ENCODE measurements at places on chromosomes 2 and 18. TPM values are rescaled to one million over a fixed set of nuclear protein-coding genes. Genes with fewer than 3 reads are reported as not detected.

GRCh38 chr2:23578964-23579671 is 194.1 kb downstream of the KLHL29 start:
- H3K36me3 ChIP-seq: no peaks in the 10 kb centered on the region
- no peak overlapping the region for H3K27ac ChIP-seq
- H3K27me3 ChIP-seq: no peaks in the 10 kb centered on the region

DNA sequence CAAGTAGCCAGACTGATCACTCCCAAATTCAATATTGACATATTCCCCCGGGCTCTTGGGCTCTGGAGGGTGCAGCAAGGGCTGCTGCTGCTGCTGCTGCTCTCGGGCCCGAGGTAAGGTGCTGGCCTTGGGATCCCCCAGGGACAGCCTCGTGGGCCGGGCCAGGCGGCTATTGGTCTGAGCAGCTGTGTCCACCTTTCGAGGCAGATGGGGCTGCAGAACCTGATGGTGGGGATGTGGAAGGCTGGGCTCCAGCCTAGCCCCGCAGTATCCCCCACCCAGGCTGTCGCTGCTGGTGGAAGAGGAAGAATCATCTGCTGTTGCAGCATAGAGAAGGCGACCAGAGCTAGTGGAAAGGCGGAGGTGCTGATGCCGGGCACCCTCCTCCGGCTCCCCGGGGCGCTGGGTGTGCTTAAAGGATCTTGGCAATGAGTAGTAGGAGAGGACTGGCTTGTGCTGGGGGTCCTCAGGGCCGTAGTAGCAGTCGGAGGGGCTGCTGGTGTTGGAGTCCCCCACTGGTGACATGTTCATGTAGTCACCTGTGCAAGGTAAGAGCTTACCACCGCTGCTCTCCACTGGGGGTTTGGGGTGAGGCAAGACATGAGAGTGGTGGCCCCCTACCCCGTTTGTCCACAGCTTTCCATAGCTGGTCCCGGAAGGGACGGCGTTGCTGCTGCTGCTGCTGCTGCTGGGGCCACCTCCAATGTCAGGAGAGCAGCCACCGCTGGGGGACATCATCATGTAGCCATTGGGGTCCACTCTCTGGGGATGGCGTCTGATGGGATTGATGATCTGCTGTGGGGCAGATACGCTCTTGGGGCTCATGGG is 3.4 kb downstream of the IRS1 start:
- peak; percentile 7 for DNase-seq
- no peak overlapping the region for H3K27ac ChIP-seq
- H3K4me3 ChIP-seq: no peak overlapping the region
- no peaks in the 10 kb centered on the region for H3K27me3 ChIP-seq

Gene BOD1L2
- total RNA-seq: not detected

DNA sequence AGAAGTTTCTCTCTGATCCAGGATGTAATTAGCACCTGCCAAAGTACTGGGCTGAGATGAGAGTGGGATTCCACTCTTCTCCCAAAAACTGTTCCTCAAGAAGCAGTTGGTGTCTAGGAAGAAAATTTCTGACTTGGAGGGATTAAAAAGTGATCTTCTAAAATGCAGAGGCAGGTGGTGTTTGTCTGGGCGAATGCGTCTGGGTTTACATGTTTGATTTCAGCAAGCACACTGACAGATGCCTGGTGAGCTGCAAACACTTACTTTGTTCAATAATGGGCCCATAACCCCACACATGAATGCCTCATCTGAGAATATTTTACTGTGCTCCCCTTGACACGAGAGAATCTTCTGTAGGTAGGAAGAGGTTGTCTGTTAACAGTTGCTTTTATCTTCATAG is 24.3 kb upstream of the KCNF1 start:
- H3K36me3 ChIP-seq: no peaks in the 10 kb centered on the region
- DNase-seq: no peak
- H3K4me1 ChIP-seq: no peaks in the 10 kb centered on the region
- H3K27me3 ChIP-seq: no peaks in the 10 kb centered on the region
- no peak overlapping the region for H3K4me3 ChIP-seq

Gene PIEZO2
- not detected for total RNA-seq
